Fibroblast of lung (primary cell): ENCODE measurements at places on chromosomes 12 and 14. TPM values are rescaled to one million over a fixed set of nuclear protein-coding genes. Genes with fewer than 3 reads are reported as not detected.

The ZFHX2 gene
- polyA plus RNA-seq: 0.11 TPM in 1 of 2 replicates, not detected in the other

- no peak overlapping the region for H3K27ac ChIP-seq
- H3K4me1 ChIP-seq: no peaks in the 10 kb centered on the region
- H3K4me3 ChIP-seq: no peak overlapping the region
- no peak for DNase-seq
Observed at GRCh38 chr12:3364226-3364625, 126.8 kb upstream of the PRMT8 start.

DNA sequence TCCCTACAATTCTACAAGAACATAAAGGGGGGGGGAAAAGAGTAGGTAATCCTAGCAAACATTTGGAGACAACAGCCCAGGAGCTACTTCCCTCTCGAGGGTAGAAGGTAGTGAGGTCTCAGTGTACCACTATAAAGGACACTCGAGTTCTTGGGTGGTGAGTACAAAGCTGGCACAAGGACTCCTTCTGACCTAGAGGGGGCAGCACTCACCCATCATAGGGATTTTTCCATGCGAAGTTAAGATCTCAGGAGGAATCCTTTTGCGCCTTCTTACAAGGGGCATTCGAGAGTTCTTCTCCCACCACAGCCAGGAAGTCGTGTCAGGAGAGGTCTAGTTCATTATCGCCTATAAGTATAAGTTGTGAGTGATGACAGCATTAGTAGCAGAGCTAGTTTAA is 200.2 kb upstream of the RBM19 start:
- peak; percentile 10 for DNase-seq
- no peak overlapping the region for H3K4me3 ChIP-seq
- no peaks in the 10 kb centered on the region for H3K27me3 ChIP-seq
- H3K4me1 ChIP-seq: peaks cover 7% of the 10 kb centered on the region
- H3K36me3 ChIP-seq: no peaks in the 10 kb centered on the region

DNA sequence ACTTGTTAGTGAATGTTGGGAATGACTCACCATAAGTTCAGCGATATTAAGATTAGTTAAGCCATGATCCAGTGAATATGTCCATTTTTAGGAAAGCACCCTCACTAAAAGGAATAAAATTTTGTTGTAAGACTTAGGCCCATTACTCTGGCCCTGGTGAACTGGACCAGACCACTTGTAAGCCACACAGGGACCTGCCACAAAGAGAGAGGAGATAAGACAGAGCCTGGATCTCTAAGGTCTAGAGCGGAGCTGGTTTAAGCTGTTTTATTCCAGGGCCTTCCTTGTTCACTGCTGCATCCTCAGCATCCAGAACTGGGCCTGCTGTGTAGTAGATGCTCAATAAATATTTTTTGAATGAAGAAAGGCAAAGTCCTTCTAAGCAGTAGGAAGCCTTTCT is 79.1 kb downstream of the CRADD start:
- no peak overlapping the region for H3K4me3 ChIP-seq
- H3K36me3 ChIP-seq: no peaks in the 10 kb centered on the region
- peaks cover 16% of the 10 kb centered on the region for H3K4me1 ChIP-seq
- no peak for DNase-seq

DNA sequence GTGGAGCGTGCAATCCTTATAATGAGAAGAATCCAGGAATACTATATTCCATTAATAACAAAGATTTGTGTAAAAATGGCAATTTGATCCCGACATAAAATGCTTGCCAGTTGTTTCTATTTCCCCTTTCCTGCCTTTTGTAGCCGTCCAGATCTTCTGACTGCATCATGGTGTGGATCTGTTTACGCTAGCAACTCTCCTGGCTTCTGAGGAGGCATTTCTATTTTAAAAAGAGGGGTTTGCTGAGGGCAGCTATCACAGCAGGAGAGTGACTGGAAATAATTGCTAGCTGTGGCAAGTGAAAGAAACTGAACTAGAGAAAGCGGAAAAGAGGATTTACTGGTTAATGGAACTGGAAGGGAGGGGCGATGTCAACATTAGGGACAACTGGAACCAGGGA is 145.6 kb downstream of the ATP23 start:
- no peak for DNase-seq
- H3K36me3 ChIP-seq: no peaks in the 10 kb centered on the region
- no peaks in the 10 kb centered on the region for H3K27me3 ChIP-seq
- H3K27ac ChIP-seq: no peak overlapping the region
- H3K4me1 ChIP-seq: no peaks in the 10 kb centered on the region
- H3K4me3 ChIP-seq: no peak overlapping the region
